Lung (tissue), 17 donors: ENCODE measurements at places on chromosomes 6 and 20. TPM values are rescaled to one million over a fixed set of nuclear protein-coding genes. Genes with fewer than 3 reads are reported as not detected.
A peak's percentile ranks its signal among the peaks of the same experiment; 100 is the strongest.

DDX43 gene
- total RNA-seq, result 0.14 TPM

HUS1B gene
- 3.0 TPM for total RNA-seq

CDKN1A gene
- 35.3 TPM for total RNA-seq

EYA4 gene
- 7.4 TPM for total RNA-seq

GPR63 gene
- 2.0 TPM for total RNA-seq

CEP250 gene
- total RNA-seq, result 27.0 TPM

LRFN2 gene
- not detected for total RNA-seq

GTSF1L gene
- not detected for total RNA-seq

SUMO4 gene
- total RNA-seq, result 1.7 TPM

PAK5 gene
- total RNA-seq, result 0.28 TPM

DNA sequence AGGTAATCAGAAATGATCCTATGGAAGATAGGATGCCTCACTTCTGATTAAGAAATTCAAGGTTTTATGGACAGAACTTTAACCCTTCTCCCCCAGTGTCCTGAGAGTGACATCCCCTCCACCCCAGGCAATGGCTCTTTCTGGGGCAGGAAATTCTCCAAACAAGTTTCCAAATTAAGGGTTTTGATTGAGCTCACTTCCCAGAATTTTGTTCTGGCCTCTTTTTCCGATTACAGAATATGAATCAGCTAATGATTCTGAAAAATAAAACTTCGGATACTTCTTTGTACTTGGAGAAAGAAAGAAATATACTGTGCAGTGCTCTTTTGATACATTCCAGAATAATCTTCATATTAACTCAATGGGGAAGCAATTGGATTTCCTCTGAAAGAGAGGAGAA lies 32.8 kb upstream of the TASP1 start:
- H3K4me3 ChIP-seq, result no peak overlapping the region
- DNase-seq, result no peak
- H3K4me1 ChIP-seq, result no peaks in the 10 kb centered on the region
- H3K36me3 ChIP-seq, result no peaks in the 10 kb centered on the region

DNA sequence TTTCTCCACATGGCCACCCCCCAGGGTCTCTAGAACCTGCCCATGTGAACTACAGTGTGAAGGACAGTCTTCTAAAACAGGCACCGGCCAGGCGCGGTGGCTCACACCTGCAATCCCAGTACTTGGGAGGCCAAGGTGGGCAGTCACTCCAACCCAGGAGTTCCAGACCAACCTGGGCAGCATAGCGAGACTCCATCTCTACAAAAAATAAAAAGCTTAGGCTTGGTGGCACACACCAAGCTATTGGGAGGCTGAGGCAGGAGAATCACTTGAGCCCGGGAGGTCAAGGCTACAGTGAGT lies 13.7 kb downstream of the ACSS1 start:
- H3K4me1 ChIP-seq, result peaks cover 14% of the 10 kb centered on the region
- no peak overlapping the region for H3K4me3 ChIP-seq
- H3K36me3 ChIP-seq, result peaks cover 14% of the 10 kb centered on the region
- DNase-seq, result no peak
- H3K27me3 ChIP-seq, result no peaks in the 10 kb centered on the region
- peak overlapping the region; percentile 77 for H3K27ac ChIP-seq

DNA sequence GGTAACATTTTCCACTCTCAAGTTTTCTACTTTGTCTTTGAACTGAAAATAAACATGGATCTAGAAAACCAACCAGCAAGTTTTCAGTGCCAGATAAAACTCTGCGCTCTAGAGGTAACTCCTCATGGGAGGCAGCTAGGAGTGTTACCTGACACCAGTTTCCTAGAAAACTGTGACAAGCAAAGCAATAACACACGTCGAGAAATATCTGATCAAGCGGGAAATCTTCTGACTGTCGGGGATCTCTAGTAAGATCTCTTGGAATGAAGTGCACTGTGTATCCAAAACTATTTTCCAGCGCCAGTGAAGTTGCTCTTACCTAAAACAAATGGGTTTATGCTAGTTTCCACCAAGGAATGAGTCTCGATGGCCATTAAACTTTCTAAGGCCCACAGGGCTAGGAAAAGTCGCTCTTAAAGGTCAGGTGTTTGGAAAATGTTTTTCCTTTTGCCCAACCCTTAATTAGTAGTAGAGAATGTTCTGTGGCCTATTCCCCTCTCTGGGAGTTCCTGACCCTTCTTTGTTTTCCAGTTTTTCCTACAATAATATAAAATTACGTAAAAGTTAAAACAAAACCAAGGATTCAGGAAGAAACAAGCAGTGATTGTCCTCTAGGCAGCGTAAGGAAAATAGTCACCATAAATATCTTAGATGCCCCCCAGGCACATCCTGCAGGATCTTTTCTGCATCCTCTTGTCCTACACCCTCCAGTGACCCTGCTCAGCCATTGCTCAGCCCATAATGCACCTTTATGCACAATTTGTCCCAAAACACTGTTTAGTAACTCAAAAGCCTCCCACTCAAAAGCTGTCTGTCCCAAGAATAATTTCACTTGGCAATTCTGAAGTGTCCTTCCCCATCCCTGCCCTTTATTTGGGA lies 137.7 kb upstream of the AKAP12 start:
- peaks cover 11% of the 10 kb centered on the region for H3K4me1 ChIP-seq
- no peak overlapping the region for H3K4me3 ChIP-seq
- H3K27me3 ChIP-seq, result no peaks in the 10 kb centered on the region
- DNase-seq, result no peak

DNA sequence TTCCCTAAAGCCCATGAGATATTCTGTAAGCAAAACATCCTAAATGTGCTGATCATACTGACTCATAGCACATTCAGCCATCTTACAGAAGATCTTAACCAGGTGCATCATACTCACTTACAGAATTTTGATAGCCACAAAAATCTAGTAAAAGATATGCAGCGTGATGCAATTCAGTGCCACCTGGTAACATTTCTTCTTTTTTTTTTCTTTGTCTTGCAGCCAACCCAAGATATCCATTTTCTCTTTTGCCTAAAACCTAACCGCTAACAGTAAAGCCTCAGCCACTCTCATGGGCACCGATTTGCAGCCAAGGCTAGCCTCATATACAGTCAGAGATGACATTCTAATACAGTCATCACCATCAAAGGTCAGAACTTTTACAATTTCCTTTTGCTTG lies 293.3 kb downstream of the HACE1 start:
- no peaks in the 10 kb centered on the region for H3K4me1 ChIP-seq
- DNase-seq, result no peak
- no peak overlapping the region for H3K27ac ChIP-seq
- no peak overlapping the region for H3K4me3 ChIP-seq

- H3K4me3 ChIP-seq, result no peak overlapping the region
- no peaks in the 10 kb centered on the region for H3K4me1 ChIP-seq
- no peaks in the 10 kb centered on the region for H3K27me3 ChIP-seq
- no peak for DNase-seq
- no peaks in the 10 kb centered on the region for H3K36me3 ChIP-seq
These were observed 32.9 kb downstream of the GPX5 start for GRCh38 chr6:28558629-28559028.

DNA sequence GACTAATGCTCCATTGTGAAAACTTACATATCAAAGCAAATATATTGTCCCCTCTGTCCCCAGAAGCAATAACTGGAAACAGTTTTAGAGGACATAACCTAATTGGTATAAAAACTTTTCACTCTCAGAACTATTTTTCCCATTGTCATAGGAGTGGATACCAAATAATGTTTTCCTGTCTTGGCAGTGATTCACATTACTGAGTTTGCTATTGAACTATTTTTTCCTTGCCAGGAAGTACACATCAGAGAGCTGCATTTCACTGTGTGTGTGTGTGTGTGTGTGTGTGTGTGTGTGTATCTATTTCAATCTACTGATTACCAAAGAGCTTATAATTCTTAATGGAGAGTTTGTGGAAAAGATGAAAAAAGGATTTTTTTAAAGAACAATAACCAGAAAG lies 45.4 kb downstream of the AKAP12 start:
- no peaks in the 10 kb centered on the region for H3K36me3 ChIP-seq
- H3K4me3 ChIP-seq, result no peak overlapping the region
- H3K27ac ChIP-seq, result no peak overlapping the region
- DNase-seq, result peak; percentile 48
- peaks cover 13% of the 10 kb centered on the region for H3K4me1 ChIP-seq

DNA sequence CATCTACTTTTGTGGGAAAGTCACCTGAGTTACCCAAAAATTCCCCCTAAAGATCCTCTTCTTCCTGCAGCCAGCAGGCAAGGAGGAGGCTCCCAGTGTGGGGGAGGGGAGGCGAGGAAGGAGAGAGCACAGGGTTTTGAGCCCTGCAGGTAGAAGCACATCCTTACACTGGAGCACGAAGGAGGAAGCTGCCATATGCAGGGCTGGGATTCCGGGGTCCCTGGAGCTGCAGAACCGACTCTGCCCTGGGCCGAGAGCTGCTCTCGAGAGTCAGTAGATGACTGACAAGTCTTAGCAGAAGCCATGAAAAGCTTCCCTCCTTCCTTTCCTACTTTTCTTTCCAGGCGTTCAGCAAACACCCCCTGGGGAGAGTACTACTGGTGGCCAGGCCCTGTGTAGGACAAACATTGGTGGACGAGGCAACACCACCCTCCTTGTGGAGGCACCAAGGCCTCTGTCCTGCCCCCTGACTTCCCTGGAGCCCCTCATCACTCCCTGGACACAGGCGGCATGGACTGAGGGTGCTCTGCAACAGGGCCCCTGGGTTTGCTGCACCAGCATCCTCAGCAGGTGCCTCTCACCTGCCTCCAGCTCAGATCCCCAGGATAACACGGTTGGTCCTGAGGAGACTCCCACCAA lies 211.7 kb upstream of the CST7 start:
- H3K4me3 ChIP-seq, result no peak overlapping the region
- H3K27ac ChIP-seq, result no peak overlapping the region
- H3K27me3 ChIP-seq, result no peaks in the 10 kb centered on the region
- no peaks in the 10 kb centered on the region for H3K4me1 ChIP-seq
- DNase-seq, result no peak

- peak; percentile 82 for DNase-seq
- H3K27ac ChIP-seq, result peak within 1 kb of the TSS; percentile 64
- H3K27me3 ChIP-seq, result no peaks in the 10 kb centered on the region
- H3K4me1 ChIP-seq, result peaks cover 14% of the 10 kb centered on the region
- H3K36me3 ChIP-seq, result no peaks in the 10 kb centered on the region
- peak within 1 kb of the TSS; percentile 7 for H3K4me3 ChIP-seq
These were observed at the start of gene SLPI for GRCh38 chr20:45254383-45255262. TSS of gene SLPI (minus strand) at chr20:45254564. CDS start at chr20:45254543, 21 bp downstream.

DNA sequence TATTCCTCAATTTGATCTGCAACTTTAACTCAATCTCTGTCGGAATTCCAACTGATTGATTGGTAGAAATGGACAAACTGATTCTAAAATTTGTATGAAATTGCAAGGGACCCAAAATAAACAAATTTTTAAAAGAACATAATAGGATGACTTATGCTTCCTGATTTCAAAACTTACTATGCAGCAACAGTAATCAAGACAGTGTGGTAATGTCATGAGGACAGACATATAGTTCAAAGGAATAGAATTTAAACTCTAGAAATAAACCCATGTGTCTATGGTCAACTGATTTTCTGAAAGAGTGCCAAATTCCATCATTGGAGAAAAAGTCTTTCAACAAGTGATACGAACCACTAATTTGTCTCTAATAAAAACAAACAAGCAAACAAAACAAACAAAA lies 1320.1 kb upstream of the GJE1 start:
- H3K4me1 ChIP-seq, result no peaks in the 10 kb centered on the region
- H3K36me3 ChIP-seq, result no peaks in the 10 kb centered on the region
- no peak overlapping the region for H3K27ac ChIP-seq
- H3K4me3 ChIP-seq, result no peak overlapping the region
- DNase-seq, result no peak

- no peaks in the 10 kb centered on the region for H3K36me3 ChIP-seq
- no peak overlapping the region for H3K27ac ChIP-seq
- DNase-seq, result no peak
These were observed 244.8 kb upstream of the TENT5A start for GRCh38 chr6:81997090-81997926.

GRCh38 chr6:70045413-70045812 lies 179.1 kb downstream of the COL19A1 start:
- H3K27me3 ChIP-seq, result no peaks in the 10 kb centered on the region
- H3K36me3 ChIP-seq, result no peaks in the 10 kb centered on the region
- DNase-seq, result peak; percentile 68
- no peak overlapping the region for H3K4me3 ChIP-seq

DNA sequence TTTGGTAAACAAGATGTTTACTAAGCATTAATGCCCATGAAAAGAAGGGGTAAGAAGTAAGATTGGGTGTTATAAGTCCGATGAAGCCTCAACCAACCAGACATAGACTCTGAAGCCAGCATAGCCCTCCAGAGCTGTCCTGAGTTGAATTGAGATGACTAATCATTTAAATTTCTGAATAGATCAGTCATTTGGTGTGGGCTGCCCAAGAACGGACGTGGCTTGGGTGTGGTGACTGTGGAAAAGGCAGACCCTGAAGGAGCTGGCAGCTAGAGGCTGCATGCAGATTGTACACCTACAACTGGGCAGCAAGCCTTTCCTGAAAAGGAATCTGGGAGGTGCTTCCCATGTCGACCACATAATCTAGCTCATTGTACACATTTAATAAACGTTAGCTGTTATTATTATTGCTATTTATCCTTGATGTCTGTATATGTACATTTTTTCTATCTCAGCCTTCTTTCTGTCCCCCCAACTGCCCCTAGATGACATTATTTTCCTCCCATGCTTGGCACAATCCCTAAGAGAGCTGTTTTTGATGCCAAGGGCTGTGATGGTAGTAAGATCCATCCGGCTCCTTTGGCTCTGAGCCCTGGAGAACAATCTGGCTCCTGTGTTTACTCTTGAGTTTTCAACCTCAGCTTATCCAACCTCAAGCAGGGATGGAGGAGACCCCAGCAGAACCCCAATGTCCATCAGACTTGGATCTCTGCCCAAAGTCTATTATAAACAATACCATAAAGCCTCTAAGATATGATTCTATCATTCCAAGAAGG lies 57.6 kb upstream of the JAG1 start:
- no peaks in the 10 kb centered on the region for H3K4me1 ChIP-seq
- H3K27me3 ChIP-seq, result no peaks in the 10 kb centered on the region
- H3K36me3 ChIP-seq, result no peaks in the 10 kb centered on the region
- H3K27ac ChIP-seq, result no peak overlapping the region
- H3K4me3 ChIP-seq, result no peak overlapping the region
- peak; percentile 81 for DNase-seq

- H3K27ac ChIP-seq, result no peak overlapping the region
- no peak for DNase-seq
- H3K27me3 ChIP-seq, result no peaks in the 10 kb centered on the region
- no peaks in the 10 kb centered on the region for H3K4me1 ChIP-seq
These were observed 1302.8 kb upstream of the EYS start for GRCh38 chr6:67009818-67010217.

DNA sequence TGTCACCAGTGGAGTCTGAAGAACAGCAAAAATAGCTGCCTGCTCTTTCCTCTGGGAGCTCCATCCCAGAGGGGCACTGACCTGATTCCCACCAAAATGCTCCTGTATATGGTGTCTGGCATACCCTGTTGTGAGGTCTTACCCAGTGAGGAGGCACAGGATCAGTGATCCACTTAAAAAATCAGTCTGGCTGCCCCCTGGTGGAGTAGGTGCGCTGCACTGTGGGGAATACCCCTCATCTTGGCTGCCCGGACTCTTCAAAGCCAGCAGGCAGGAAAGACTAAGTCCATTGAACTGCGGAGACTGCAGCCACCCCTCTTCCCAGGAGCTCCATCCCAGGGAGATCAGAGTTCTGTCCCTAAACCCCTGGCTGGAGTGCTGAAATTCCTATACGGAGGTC lies 230.9 kb upstream of the HTR1E start:
- H3K4me3 ChIP-seq, result no peak overlapping the region
- no peak overlapping the region for H3K27ac ChIP-seq
- peaks cover 3% of the 10 kb centered on the region for H3K27me3 ChIP-seq
- H3K36me3 ChIP-seq, result no peaks in the 10 kb centered on the region

GRCh38 chr6:155837474-155837873 lies 381.8 kb upstream of the NOX3 start:
- no peaks in the 10 kb centered on the region for H3K4me1 ChIP-seq
- no peaks in the 10 kb centered on the region for H3K36me3 ChIP-seq
- no peaks in the 10 kb centered on the region for H3K27me3 ChIP-seq
- no peak overlapping the region for H3K4me3 ChIP-seq
